A673 (cell line): ENCODE measurements at places on chromosomes 2 and 18.

DNA sequence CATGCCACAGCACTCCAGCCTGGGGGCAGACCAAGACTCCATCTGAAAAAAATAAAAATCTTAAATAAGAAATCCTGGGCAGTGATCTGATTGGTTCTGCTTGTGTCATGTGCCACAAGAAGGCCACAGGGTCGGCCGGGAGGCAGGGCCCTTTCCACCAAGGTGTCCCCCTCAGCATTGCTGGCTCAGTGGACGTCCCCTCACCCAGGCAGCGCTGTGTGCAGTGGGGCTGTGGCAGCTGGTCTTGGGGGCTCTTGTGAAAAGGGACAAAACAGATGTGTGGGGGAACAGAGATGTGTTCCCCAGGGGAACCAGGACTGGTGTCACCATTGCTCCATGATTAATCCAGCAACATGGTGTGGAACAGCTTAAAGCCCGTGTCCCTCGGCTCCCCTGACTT, 60.5 kb downstream of the HS6ST1 start:
- DNase-seq = no peak

GRCh38 chr2:6372317-6372901, 493.3 kb downstream of the CMPK2 start:
- DNase-seq = peak; percentile 33

- DNase-seq = peak; percentile 17
Measured at GRCh38 chr18:55585920-55586561, 2.0 kb downstream of the TCF4 start.

- DNase-seq = no peak
Measured at GRCh38 chr2:61018318-61018755, 282 bp upstream of the PUS10 start.

GRCh38 chr2:23093513-23093912, 291.5 kb upstream of the KLHL29 start:
- no peak for DNase-seq

GRCh38 chr2:2640818-2641217, 309.7 kb upstream of the MYT1L start:
- DNase-seq = no peak

GRCh38 chr2:217943446-217944321, 59.1 kb downstream of the TNS1 start:
- DNase-seq = peak; percentile 53

GRCh38 chr2:71721362-71721665, 268.0 kb downstream of the DYSF start:
- DNase-seq = no peak

DNA sequence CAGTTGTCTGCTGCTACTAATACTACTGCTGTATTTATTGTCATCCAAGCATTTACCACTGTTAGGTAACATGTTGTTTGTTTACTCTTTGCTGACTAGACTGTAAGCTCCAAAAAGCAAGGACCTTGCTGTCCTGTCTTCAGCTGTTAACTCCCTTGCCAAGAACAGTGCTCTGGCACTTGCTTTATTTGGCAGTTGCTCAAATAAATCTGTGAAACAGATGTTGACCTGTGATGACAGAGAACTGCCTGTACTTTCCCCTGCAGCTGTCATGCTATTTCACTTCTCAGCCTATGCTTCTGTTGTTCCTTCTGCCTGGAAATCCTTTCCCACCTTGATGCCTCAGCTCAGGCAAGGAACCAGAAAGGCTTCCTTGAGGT, 181.2 kb downstream of the ATAD2B start:
- peak; percentile 79 for DNase-seq

DNA sequence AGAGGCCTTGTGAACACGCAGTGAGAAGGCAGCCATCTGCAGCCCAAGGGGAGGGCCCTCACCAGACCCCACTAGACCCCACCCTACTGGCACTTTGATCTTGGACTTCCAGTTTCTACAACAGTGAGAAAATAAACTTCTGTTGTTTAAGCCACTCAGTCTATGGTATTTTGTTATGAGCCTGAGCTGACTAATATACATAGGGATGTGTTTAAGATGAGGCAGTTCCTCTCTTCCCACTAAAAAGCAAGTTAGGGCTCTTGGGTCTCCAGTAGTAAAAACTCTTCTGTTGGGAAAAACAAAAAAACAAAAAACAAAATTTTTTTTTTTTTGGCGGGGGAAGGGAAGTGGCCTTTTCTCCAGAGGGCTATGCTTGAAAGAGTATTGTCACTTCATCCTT, 233.2 kb upstream of the SMAD7 start:
- DNase-seq = no peak

GRCh38 chr18:34028324-34028723, 196.4 kb downstream of the NOL4 start:
- DNase-seq = no peak

DNA sequence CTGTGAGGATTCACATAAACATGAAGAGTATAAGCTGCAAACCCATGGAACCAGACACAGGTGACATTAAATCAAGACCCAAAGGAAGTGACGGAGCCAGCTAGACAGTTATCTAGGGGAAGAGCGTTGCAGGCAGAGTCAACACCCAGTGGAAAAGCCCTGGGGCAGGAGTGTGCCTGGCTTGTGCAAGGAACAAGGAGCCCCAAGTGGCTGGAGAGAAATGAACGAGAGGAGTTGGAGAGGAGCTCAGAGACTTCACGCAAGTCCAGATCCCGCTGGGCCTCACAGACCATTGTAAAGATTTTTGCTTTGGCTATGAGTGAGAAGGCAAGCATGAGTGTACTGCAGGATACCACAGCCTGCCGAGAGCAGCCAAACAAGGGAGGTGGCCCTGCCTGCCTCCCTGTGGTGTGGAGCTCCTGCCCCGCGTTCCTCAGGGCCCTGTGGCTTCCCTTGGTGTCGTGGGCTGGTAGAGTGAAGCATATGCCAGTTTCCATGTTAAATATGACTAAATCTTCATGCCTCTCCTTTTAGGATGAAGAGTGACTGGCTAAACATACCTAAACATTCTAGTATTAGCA, 88.2 kb downstream of the SP3 start:
- no peak for DNase-seq

DNA sequence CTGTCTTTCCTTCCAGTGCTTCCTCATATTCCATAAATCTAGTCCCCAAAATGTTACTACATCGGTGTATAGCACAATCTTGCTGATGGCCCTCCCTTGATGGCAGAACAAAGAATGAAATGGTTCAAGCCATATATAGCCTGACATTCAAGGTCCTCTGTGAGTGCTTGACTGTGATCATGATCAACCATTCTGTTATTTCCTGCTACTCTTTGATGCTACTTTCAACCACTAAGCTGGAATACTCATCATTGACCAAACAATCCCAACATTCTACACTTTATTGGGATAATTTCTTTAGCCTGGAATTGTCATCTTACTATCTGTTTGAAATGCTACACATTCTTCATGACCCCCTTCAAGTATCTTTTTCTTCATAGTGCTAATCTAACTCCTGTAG, 633.9 kb downstream of the PLCL1 start:
- no peak for DNase-seq

DNA sequence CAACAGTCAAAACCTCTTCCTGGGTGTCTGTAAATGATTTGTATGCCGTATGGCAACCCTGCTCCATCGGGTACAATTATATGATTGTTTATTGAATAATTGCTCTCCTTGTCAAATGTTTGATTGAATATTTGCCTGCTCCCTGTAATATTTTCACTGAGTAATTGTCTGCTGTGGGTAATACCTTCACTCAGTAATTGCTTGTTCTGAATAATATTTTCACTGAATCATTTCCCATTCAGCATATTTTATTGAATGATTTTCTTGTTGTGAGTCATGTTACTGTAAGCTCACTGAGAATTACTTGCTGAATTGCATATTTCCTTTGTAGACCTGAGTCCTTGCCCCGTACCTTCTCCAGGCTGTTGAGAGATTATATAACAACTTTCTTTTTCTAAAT, 535.2 kb downstream of the METTL4 start:
- no peak for DNase-seq

DNA sequence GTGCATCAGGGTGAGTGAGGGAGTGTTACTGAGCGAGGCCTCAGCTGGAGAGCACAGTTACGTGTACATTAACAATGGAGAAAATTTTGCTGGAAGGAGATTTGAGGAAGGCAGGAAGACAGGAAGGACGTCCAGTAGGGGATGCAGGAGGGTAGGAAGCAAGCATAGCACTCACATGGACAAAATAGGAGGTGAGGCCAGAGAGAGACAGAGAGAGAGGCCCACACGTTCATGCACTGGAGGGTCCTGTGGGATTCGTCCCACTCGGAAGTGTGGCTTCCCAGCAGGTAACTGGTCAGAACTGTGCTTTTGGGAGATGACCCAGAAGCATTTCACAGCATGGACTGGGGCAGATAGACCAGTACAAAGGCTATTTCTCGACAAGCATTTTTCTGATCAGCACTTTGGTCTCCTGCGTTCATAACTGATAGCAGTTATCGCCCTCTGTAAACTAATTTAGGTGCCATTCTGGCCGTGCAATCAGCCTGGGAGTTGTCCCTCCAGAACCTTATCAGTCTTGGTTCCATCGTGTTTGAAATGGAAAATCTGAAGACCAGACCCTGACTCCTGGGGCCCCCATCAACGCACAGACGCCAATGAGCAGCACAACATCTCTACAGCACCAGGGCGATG, 5.7 kb downstream of the LCT start:
- no peak for DNase-seq
